ENCODE measurements at places on chromosomes 7 and 10.

DNA sequence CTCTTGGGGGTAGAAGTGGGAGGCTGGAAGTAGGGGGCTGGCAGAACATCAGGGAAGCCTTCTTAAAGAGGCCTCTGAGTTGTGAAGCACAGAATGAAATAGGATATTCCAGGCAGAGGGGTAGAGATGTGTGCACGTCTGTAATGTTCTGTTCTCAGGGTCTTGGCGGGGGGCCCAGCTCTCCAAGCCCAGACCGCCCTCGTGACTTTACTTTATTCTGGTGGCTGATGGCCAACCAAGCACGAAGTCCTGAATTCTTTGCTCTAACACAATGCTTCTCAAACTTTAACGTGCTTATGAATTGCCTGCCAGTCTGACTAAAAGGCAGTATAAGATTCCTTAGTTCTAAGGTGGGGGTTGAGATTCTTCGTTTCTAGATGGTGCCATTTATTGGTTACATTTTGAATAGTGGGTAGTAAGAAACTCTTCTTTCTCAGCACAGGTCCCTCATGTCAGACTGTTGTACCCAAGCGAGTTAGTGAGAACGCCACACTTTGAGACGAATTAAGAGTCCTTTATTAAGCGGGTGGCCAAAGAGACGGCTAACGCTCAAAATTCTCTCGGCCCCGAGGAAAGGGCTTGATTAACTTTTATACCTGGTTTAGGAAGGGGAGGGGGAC is 8.2 kb downstream of the PRXL2A start:
- DNase-seq: peak; percentile 94

GRCh38 chr10:56547163-56547562 is 186.1 kb upstream of the ZWINT start:
- DNase-seq: peak; percentile 6

- DNase-seq: no peak
These were observed 9.1 kb downstream of the LANCL2 start for GRCh38 chr7:55374213-55374612.

GRCh38 chr10:11610826-11611247 is 613 bp downstream of the USP6NL start:
- peak; percentile 51 for DNase-seq

DNA sequence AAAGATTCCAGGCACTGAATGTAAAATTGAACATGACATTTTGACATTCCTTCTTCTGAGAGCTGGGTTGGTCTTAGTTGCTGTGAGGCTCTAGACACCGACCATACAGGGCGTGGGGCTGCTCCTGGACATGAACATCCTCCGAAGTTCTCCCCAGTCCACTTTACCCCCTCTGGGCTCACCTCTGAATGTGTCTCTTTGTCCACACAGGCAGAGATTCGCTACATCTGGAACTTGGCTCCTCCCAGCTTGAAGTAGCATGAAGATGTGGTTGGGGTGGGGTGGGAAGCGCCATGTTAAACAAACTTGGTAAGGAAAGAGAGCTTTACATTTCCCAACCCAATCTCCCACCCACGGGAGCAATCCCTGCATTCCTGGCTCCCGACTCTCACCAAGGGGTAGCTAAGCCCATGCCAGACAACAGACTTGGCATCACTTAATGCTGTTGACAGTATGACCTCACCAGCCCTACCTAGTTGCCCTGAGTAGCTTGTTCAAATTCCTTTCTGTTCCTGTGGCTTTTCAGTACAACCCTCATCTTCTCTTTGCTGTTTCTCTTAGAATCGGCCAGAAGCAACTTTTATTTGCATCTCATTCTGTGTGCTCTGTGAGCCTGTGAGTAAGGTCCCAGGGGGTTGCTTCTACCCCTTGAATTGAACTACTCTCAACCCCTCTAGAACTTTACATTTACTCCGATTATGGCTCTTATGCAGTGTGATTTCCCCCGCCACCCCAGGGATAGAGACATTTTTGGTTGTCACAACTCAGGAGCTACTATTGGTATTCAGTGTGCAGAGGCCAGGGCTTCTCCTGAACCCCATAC is 211.4 kb downstream of the SEC23IP start:
- no peak for DNase-seq

DNA sequence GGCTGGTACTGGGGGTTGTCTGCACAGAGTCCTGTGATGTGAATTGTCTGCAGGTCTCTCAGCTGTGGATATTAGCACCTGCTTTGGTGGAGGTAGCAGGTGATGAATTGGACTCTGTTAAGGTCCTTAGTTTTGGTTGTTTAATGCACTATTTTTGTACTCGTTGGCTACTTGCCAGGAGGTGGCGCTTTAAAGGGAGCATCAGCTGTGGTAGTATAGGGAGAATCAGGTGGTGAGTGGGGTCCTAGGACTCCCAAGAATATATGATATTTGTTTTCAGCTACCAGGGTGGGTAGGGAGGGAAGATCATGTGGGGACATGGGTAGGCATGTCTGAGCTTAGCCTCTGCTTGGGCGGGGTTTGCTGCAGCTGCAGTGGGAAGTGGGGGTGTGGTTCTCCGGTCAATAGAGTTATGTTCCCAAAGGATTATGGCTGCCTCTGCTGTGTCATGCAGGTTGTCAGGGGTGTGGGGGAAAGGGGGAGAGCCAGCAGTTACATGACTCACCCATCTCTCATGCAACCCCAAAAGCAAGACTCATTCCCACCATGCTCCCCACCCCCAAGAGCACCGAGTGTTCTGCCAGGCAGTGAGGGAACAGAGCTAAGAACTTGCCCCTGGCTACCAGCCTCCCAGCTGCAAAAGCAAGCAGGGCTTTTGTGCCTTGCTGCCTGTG is 53.7 kb upstream of the ZNF273 start:
- peak; percentile 25 for DNase-seq

- peak; percentile 82 for DNase-seq
These were observed 22.2 kb upstream of the UNCX start for GRCh38 chr7:1210321-1210978.

GRCh38 chr10:31242902-31243301 is 76.1 kb upstream of the ZEB1 start:
- DNase-seq: peak; percentile 1

DNA sequence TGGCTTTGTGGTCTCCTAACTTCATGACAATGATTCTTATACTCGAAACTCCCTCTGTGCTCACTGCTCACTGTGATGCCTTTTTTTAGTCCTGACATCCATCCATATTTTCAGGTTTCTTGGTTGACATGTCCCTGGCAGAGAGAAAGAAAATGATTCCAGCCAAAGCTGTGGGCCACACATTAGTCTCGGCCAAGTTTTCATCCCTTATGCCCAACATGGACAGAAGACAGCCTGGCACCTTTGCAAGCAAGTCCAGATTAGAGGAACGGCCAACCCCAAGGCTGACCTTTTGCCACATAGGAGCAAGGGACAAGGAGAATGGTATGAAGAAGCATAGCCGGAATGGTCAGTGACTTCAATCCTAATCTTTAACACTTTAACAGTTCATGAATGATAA is 8.7 kb upstream of the OPALIN start:
- no peak for DNase-seq

DNA sequence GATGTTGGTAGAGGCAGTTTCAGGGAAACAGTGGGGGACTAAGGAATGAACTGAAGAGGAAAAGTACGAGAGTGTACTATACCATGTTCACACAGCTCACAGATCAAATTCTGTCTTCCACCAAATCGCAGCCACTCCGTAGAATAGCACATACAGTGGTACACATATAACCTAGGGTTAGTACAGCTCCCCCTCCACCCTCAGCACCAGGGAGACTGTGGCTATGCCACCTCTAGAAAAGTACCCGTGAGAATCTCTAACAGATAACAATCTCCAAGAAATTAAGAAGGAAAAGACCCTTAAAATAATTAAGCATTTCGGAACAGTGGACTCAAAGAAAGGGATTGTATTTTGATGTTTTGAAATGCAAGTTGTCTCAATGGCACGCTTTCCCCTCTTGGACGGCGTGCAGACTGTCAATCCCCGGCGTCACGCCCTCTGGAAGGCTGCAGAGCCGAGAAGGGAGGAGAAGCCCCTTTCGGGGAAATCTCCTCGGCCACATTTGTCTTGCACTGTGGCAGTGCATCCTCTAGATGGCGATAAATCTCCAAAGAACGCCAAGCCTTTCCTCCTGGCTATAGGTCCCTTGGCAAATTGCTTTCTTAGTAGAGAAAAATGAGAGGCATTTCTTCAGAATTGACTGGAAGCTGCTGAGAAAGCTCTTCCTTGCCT is 345.0 kb downstream of the REEP3 start:
- DNase-seq: peak; percentile 86

GRCh38 chr10:37680243-37680683 is 177.1 kb downstream of the ZNF248 start:
- no peak for DNase-seq

DNA sequence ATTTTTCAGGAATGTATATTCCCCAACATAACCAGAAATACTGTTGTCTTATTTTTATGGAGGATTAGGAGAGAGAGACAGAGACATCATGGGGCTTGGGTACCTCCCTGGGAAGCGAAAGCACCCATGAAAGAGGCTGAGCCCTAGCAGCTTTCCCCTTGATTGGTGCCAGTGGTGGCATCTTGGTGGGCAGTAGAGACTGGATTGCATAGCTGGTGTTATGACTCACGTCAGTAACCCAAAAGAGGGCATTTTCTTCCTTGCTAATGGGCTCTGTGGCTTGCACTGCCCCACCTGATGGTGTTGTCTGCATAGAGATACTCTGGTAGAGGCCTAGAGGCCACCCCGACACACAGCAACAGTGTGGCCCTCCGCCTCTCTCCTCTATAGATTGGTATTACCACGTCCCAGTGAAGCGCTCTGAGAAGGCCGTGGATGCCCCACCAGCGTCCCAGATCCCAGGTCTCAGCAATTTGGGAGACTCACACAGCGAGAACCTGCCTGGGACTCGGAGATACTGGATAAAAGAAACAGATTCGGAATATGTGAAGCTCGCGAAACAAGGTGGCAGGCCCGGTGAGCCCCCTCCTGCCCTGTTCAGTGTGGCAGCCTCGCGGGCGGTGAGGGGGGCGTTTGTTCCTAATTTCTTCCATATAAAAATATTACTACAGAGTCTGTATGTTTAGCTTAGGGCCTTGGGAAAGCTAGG is 5.8 kb downstream of the C7orf57 start:
- DNase-seq: no peak

GRCh38 chr7:95478272-95479037 is 7.3 kb upstream of the ASB4 start:
- DNase-seq: peak; percentile 88

GRCh38 chr7:152162287-152162686 is 136.8 kb downstream of the GALNT11 start:
- DNase-seq: no peak

Data from tongue (tissue), 3 donors.